ENCODE measurements at places on chromosomes 12 and 14.

DNA sequence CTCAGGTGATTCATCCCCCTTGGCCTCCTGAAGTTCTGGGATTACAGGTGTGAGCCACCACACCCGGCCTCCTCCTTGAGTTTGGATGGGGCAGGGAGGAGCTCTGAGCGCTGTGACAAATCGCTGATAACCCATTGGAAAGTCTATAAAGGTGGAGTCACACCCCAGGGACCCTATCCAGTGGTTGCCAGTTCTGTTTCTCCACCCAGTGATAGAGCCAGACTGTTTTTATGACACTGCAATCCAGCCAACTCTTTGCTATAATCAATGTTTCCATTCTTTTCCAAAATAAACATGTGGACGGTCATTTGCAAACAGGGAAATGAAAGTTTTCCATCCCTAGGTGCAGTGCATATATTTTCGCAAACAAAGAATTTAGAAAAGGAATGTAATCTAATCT, 142.0 kb upstream of the PELI2 start:
- peaks cover 4% of the 10 kb centered on the region for H3K4me1 ChIP-seq
- H3K4me3 ChIP-seq: no peak overlapping the region
- no peaks in the 10 kb centered on the region for H3K27me3 ChIP-seq
- H3K36me3 ChIP-seq: no peaks in the 10 kb centered on the region
- no peak for DNase-seq

GRCh38 chr12:104626069-104626837, 169.5 kb downstream of the CHST11 start:
- no peaks in the 10 kb centered on the region for H3K27me3 ChIP-seq
- DNase-seq: no peak
- no peaks in the 10 kb centered on the region for H3K36me3 ChIP-seq

GRCh38 chr14:23776296-23776695, 140.1 kb downstream of the DHRS2 start:
- H3K36me3 ChIP-seq: no peaks in the 10 kb centered on the region
- H3K4me3 ChIP-seq: no peak overlapping the region
- no peak for DNase-seq

GRCh38 chr14:35045798-35046047, 349 bp upstream of the FAM177A1 start:
- H3K4me1 ChIP-seq: no peaks in the 10 kb centered on the region
- no peaks in the 10 kb centered on the region for H3K27me3 ChIP-seq
- no peak overlapping the region for H3K27ac ChIP-seq
- DNase-seq: no peak
- H3K36me3 ChIP-seq: peaks cover 22% of the 10 kb centered on the region

DNA sequence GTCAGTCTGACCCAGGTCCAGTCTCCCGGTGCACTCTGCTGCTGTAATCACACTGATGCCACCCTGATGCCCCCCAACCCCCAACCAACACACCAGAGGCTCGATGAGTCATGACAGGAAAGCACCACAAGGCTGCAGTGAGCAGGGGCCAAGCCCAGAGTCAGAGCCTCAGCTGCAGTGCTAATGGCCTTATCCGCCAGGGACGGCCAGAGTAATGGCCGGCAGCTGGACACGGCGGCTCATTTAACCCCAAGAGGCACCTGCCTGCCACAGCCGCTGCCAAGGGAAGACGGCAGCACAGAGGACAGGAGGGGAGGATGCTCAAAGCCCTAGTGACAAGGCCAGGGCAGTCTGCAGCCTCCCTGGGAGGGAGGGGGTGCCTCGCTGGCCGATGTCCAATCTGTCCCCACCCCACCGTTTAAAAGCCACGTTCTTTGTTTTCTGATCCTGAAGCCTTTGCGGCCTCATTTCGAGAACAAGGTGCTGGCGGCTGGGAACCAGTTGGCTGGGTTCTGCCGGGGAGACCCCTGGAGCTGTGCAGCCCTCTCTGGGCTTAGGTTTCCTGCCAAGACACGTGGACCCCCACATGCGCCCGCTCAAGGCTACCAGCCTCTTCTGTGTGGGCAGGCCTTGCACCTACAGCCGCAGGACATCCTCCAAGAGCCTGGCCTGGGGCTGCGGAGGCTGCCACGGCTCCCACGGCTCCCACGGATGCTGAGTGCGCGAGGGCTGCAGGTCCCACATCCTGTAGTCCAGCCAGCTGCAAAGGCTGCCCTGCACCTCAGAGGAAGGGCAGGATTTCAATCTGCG, 13.1 kb downstream of the CCDC85C start:
- DNase-seq: no peak
- H3K4me3 ChIP-seq: no peak overlapping the region
- H3K36me3 ChIP-seq: peaks cover 2% of the 10 kb centered on the region
- H3K27me3 ChIP-seq: no peaks in the 10 kb centered on the region

DNA sequence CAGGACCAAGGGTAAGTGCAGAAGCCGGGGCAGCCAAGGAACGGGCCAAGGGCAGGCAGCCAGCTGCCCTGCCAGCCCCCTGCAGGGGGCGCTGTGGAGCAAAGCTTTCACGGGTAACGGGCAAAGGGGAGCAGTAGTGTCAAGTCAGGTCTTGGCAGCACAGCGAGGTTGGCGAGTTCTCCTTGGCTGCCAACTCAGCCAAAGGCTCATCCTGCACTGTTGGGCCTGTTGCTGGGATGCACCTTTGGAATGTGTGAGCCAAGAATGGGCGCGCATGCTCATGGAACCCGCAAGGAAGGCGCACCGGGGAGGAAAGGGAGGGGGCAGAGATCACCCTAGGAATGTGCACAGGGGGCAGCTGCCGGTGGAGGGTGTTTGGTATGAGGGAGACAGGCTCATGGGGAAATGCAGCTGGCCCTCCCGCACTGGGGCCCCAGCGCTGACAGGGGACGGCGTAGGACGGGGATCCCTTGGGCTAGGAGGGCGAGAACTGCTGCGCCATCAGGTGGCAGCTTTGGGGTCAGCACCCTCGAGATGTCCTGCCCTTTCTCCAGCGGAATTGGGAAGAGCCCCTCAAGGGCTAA, 138.0 kb downstream of the ASCL4 start:
- peaks cover 16% of the 10 kb centered on the region for H3K27me3 ChIP-seq
- no peak overlapping the region for H3K27ac ChIP-seq
- H3K4me1 ChIP-seq: no peaks in the 10 kb centered on the region
- peak overlapping the region; percentile 30 for H3K4me3 ChIP-seq
- peak; percentile 64 for DNase-seq

DNA sequence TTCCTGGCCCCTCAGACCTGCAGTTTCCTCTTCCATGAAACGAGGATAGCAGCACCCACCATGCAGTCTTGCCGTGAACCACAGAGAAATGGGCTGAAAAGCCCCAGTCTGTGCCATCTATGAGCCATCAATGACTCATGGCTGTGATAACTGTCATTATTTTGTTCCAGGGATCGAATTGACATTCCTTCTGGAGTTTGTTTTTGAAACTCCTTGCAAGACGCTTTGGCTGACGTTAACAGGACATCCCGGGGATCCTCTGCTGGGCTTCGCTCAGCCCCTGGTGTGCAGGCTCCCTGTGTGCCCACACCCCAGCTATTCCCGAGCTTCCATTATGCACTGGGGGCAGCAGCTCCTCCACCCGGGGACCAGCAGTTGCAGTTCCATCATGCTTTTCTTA, 33.8 kb downstream of the MMAB start:
- no peaks in the 10 kb centered on the region for H3K27me3 ChIP-seq
- peaks cover 4% of the 10 kb centered on the region for H3K36me3 ChIP-seq
- no peak overlapping the region for H3K4me3 ChIP-seq
- no peak for DNase-seq
